ENCODE measurements at places on chromosomes 11 and 22. TPM values are rescaled to one million over a fixed set of nuclear protein-coding genes. Genes with fewer than 3 reads are reported as not detected.

Gene MMP7
- not detected for total RNA-seq

Gene NEU3
- 9.0 TPM for total RNA-seq

DNA sequence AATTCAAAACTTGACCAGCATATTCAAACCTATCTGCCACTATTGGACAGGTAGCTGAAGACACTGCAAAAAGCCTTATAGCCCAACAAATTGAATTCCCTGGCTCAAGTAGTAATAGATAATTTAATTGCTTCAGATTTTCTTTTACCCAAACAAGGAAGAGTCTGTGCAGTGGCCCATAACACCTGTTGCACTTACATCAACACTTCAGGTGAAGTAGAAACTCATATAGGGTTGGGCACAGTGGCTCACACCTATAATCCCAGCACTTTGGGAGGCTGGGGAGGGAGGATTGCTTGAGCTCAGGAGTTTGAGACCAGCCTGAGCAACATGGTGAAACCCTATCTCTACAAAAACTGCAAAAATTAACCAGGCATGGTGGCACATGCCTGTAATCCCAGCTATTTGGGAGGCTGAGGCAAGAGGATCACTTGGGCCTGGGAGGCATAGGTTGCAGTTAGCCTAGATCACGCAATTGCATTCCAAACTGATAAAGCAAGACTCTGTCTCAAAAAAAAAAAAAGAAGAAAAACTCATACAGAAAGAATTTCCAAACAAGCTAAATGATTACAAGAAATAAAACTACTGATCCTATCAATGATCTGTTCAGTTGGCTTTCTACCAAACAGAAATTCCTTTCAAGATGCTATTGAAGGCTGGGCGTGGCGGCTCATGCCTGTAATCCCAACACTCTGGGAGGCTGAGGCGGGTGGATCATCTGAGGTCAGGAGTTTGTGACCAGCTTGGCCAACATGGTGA, 9.5 kb downstream of the FOLR3 start:
- H3K36me3 ChIP-seq, result no peaks in the 10 kb centered on the region
- no peak overlapping the region for H3K4me3 ChIP-seq
- no peaks in the 10 kb centered on the region for H3K4me1 ChIP-seq
- no peak for DNase-seq

GRCh38 chr22:20451920-20452319, 14.3 kb upstream of the SCARF2 start:
- no peaks in the 10 kb centered on the region for H3K27me3 ChIP-seq
- H3K27ac ChIP-seq, result no peak overlapping the region
- no peaks in the 10 kb centered on the region for H3K4me1 ChIP-seq
- no peak for DNase-seq
- no peak overlapping the region for H3K4me3 ChIP-seq

DNA sequence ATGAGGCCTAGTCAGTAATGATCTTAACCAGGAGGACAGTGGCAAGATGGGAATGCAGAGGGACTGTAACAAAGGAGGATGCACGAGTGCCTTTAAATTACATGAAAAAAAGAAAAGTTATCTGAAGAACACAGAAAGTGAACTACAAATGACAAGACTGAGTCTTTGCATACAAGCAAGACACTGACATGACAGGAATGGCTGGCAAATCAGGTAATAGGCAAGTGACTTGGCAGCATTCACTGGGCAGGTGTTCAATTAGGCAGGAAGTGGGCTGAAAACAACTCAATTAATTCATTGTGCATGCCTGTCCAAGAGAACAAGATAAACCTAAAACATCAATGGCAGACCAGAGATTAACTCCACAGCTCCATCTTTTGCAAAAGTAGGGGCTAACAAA, 24.0 kb downstream of the SMCO4 start:
- H3K4me3 ChIP-seq, result no peak overlapping the region
- no peaks in the 10 kb centered on the region for H3K27me3 ChIP-seq
- H3K36me3 ChIP-seq, result no peaks in the 10 kb centered on the region
- DNase-seq, result no peak
- no peak overlapping the region for H3K27ac ChIP-seq
- no peaks in the 10 kb centered on the region for H3K4me1 ChIP-seq
